Stimulated activated CD4-positive, alpha-beta T cell treated with anti-CD3 and anti-CD28 coated beads, Interleukin-2, amount 100 ng/mL, for 24 hours (primary cell): ENCODE measurements at places on chromosomes 2 and 18.

GRCh38 chr2:6914828-6915227 is 2.4 kb upstream of the RNF144A start:
- no peak for DNase-seq

GRCh38 chr18:3607309-3608098 is 157.5 kb downstream of the TGIF1 start:
- DNase-seq = no peak

DNA sequence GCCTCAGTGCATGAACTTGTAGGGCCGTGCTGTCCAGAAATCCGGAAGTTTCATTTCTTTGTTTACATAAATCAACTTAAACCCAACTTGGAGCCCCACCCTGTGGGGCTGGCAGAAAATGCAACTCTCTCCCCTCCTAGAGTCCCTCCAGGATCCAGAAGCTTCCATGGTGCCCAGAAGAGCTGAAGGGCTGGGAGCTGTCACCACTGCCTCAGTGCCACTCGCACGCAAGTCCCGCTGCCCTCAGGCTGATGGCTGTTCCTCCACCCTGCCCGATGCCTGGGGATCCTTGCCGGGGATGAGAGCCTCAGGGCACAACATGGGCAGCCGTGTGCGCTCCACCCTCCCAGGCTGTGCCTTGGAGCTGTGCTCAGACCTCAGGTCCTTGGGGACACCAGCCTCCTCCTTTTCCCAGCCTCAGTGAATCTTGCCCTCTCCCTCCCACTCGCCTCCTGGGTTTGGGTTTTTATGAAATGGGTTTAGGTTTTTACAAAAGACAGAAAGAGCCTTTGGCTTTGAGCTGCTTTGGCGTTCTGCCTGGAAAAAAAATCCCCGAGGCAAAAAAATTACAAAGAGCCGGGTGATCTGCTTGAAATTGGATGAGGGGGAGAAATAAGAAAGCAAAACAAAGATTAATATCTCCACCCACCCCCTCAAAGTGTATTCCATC is 155.2 kb downstream of the TWIST2 start:
- DNase-seq = no peak

DNA sequence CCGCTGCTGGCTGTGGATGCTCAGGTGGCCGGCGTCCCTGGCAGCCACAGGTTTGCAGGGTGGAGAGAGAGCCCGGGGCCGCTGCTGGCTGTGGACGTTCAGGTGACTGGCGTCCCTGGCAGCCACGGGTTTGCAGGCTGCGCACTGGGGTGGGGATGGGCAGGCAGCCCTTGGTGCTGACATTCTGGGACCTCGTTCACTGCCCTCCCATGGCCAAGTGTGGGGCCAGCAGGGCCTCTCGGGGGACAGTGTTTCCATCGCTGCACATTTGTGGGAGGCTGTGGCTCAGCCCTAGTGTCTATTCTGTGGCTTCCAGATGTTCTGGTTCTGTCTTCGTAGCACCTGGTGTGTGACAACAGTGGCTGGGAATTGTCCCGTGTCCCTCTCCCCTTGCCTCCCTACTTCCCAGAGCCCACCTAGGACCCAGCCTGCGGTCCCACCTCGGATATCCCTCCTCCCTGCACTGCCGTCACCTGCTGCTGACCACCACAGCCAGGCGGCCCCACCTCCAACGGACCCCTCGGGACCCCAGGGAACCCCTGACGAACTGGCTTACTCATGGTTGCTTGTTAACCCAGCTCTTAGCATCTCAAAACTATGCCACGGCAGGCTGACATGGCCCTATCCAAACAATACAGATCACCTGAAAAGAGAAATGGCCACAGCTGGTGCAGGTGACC is 915 bp downstream of the CROCC2 start:
- DNase-seq = no peak

DNA sequence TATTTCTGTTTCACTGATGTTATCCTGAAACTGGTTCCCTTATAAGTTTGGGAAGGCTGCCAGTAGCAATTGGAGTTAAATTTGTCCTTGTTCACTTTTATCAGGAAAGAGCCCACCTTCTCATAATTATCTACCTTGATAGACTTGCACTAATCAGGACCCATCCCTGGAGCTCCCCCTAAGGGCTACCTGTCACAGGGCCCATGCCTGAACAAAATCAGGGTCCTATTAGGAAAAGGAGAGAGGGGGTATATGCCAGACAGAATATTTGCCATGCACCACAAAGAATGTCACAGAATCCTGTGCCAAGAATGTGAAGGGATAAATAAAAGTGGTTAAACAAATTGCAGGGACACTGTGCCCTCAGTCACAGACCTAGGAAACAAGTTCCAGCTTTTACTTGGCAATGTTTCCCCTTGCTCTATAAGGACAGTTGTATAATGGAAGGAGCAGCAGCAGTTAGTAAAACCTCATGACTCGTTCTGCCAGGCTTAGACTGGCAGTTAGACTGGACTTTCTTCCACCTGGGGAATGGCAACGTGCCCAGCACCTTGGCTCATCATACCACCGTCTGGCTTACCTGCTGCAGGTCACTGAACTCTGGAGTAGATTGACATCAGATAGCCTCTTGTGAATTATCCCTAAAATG is 32.3 kb upstream of the VWC2L start:
- DNase-seq = no peak

DNA sequence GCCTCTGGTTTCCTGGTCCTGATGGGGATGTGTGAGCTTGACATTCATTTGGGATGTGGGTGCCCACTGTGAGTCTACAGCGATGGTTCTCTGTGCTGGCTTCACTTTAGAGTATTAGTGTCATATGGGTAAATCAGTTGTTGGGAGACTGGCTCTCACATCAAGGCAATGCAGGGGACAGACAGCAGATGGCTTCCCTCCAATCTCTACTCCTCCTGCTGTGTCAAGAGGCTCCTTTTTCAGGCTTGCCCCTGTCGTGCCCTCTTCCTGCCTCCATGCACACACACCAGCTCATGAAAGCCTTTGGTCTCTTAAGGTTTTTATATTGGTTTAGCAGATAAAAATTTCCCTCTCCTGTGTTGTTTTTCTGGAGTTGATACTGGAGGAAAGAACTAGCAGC is 315.6 kb downstream of the RDH14 start:
- no peak for DNase-seq

DNA sequence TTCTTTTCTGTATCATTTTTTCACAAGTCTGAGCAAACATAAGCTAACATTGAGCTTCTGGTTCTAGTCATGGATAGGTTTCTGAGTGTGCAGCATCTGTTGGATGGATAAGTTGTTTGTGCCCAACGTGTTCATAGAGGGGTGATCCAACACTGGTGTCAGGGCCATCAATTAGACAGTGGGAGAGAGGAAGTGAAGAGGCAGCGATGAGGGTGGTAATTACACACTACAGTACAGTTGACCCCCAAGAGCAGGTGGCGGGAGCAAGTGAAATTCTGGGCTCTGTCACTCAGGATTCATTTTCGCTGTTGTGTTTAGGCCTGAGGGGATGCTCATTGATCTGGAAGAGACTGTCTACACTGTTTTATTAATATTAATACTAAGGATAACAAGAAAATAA is 180.0 kb upstream of the CXCR4 start:
- no peak for DNase-seq

DNA sequence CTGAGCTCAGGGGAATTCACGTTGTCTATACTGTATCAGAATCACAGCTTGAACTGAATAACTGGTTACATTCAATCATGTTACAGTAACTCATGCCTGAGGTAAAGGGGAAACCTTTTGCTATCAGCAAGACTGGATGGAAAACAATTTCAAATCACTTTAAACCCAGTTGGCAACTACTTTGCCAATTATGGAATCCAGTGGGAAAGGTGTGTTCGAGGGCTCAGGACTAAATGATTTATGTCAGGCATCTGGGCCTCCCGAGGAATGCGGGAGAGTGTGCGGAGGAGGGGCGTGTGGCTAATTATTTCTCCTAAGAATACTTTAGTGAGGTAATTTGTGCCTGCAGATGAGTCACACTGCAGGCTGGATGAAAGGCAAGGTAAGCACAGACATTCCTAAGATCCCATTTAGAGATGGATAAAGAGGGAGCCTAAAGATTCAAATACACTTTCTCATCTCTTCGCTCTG is 100.1 kb downstream of the HRH4 start:
- no peak for DNase-seq

- DNase-seq = no peak
Measured at GRCh38 chr2:96501886-96502810, 3.0 kb downstream of the NEURL3 start.

GRCh38 chr2:18651842-18652774 is 62.7 kb upstream of the NT5C1B start:
- DNase-seq = no peak

DNA sequence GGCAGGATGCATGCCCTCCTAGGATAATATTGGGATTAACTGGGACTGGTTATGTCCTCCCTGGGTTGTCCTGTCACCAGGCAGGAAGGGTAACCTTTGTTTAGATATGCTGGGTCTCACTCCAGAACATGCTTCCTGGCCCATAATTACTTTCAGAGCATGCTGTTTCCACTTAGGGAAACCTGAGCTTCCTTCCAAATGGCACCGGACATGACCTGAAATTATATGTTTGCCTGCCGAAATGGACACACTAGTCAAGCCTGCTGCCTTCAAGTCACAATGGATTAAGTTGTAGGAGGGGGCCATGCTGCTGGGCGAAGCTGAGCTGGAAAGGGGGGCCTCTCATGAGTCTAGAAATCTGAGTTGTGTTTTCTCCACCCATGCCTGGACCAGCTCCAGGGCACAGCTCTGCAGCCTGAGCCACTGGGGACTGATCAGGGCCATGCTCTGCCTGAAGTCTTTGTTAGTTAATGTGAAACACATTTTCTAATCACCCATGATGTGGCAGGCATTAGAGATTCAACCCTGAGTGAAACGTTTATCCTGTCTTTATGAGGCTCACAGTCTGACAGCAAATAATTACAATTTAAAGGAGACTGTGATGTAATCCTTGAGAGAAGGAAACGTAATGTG is 273.3 kb downstream of the TNS1 start:
- no peak for DNase-seq

- DNase-seq = no peak
Measured at GRCh38 chr18:67961701-67962440, 445.4 kb upstream of the DSEL start.

DNA sequence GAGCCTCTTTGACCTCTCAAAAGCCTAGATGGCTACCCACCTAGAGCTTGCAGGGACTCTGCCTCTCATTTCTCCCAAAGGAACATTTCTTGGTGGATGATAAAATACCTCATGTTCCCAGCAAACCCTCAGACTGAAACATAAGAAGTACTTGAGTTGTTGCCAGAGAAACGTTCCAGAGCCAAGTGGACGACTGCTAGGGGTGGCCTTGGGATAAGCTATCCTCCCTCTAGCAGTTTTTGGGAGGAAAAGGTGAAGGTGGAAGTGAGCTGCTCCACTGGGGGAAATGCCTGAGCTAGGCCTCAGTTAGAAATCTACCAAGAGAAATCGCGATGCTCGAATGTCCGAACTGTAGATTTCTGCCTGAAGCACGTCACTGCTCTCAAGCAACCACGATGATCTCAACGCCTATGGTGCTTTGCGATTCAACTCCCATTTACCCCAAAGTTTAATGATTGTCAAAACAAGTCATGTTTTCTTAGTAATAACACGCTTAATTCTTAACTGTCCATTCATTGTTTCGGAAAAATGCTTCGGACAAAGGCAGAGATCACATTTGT is 91.5 kb downstream of the CCBE1 start:
- no peak for DNase-seq

DNA sequence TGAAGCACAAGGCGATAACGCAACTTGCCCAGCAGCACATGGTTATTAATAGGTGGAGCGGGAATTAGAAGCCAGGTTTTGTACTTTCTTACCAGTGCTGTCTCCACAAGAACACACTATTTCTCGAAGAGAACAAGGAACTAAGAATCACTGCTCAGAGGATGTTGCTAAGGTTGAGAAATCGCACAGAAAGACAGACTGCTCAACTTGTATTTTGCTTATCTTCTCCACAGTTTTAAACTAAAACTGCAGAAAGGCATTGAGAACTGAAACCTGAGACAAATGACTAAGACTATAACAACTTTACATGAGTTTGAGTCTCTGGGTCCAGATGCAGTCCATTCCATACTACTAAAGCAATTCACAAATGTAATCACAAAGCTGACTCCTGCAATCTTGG is 6.2 kb downstream of the PRKD3 start:
- no peak for DNase-seq

GRCh38 chr18:63850636-63851035 is 36.9 kb upstream of the SERPINB2 start:
- DNase-seq = no peak

- no peak for DNase-seq
Measured at GRCh38 chr2:161245671-161246070, 62.6 kb upstream of the PSMD14 start.

- DNase-seq = no peak
Measured at GRCh38 chr18:46761059-46761769, 4.4 kb upstream of the ST8SIA5 start.

DNA sequence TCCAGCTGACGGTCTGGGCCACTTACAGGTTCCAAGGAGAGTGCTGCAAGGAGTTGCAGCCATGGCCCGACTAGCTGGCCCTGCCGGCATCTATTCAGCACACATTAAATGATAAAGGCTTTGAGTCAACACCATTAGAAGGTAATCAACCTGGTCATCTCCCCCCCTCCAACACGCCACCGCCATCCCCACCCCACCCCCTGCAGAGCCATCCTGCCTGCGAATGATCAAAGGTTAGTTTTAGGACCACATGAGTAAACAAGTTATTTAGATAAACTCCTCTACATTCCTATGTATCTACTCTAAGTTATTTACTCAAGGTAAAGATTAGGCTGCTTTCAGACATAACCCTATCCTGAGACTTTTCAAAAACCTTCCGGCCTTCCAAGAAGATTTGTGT is 349.3 kb upstream of the SLC39A10 start:
- no peak for DNase-seq

DNA sequence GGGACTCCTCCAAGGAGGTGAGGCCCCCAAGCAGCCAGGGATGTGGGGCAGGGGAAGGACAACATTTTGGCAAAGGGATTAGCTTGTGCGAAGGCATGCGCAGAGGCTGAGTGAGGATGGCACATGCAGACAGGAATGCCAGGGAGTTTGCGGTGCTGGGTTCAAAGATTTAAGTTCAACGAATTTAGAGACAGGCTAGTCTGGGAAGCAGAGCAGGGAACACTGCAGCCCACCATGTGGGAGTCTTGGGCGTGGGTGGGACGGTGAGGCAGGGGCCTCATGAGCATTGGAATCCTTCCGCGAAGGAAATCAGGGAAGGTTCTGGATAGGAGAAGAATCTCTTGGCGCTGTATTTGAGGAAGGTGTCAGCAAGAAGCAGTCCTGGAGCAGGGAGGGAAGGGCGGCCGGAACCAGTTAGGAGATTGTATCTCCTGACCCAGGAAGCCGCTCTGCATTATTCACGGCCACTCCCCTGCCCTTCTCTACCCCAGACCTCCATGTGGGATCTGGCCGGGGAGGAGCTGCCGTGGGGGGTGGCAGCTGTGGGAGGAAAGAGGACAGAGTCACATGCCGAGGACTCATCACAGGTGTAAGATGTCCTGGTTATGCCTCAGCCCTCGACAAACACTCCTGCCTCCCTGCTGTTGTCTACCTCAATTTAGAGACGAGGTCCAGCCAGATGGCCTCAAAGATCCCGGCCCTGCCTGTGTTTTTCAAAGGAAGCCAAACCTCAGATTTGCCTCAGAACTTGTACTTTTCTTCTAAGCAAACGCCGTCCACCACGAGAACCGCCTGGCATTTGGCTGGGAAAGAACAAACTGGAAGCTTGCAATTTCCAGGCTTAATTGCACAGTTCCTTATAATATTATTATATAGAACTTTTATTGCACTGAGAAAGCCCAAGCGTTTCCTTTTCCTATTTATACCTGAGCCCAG is 123.7 kb upstream of the SMAD2 start:
- DNase-seq = no peak

GRCh38 chr18:24876266-24876665 is 415.8 kb downstream of the HRH4 start:
- no peak for DNase-seq

- DNase-seq = no peak
Measured at GRCh38 chr2:19114754-19115231, 243.6 kb downstream of the OSR1 start.

- DNase-seq = no peak
Measured at GRCh38 chr2:233124421-233125080, 64.4 kb downstream of the INPP5D start.
